ENCODE measurements at places on chromosomes 5 and 9. TPM values are rescaled to one million over a fixed set of nuclear protein-coding genes. Genes with fewer than 3 reads are reported as not detected.

Gene SH3RF2
- 0.57 TPM for total RNA-seq

Gene RGS7BP
- not detected for total RNA-seq

Gene FCN2
- total RNA-seq: not detected

Gene TPPP
- total RNA-seq: 0.11 TPM

Gene STK32A
- not detected for total RNA-seq

Gene SLC22A4
- total RNA-seq: 1.7 TPM

Gene PCDHAC2
- not detected for total RNA-seq

Gene FLT4
- 1.7 TPM for total RNA-seq

Gene ARPC5L
- 76.4 TPM for total RNA-seq

Gene SYNPO
- not detected for total RNA-seq

Gene BHMT
- not detected for total RNA-seq

Gene SPRY4
- total RNA-seq: 0.64 TPM

Gene KLF4
- total RNA-seq: 1.4 TPM
